ENCODE measurements at places on chromosomes 7 and 10. TPM values are rescaled to one million over a fixed set of nuclear protein-coding genes. Genes with fewer than 3 reads are reported as not detected.

DNA sequence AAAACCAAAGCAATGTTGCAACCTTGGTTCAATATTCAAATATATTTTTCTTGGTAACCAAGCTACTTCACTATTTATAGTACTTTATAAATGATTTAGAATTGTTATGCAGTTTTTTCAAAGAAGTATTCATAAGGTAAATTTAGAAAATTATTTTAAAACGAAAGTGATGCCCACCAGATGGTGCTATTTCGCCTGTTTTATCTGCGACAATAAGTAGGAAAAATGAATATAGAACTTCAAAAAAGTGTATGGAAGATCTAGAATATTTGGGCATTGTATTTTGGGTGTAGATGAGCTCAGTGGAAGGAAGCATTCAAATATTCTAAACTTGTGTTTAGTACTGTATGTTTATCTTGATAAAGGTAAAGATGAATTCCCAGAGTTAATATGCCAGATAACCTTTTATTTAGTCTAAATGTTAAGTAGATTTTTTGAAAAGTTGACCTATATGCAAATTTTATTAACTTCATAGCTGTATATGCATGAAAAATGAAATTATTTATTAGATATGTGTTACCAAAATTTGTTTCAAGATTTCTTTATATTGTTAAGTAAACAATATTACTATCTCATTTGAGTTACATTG lies 93.2 kb downstream of the ADK start:
- peak; percentile 22 for DNase-seq

The STK31 gene
- 0.96 TPM for total RNA-seq

The VWC2 gene
- total RNA-seq = 0.10 TPM

The SYT15B gene
- 0.17 TPM for total RNA-seq

DNA sequence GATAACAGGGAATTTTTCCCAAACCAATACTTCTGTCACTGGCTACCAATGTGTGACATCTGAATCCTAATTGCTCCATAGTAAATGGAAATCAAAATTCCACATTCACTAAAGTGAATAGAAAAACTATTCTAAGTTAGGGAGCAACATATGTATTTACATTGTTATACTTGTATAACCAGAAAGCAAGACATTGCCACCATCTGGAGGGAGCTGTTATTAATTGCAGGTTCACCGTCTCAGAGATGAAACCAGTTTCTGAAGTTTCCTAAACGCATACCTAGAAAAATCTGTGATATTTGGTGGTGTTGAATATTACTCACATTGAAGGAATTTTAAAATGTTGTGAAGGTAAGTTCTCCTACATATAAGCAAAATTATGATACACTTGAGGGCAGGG lies 390.1 kb downstream of the NXPH1 start:
- DNase-seq = no peak

DNA sequence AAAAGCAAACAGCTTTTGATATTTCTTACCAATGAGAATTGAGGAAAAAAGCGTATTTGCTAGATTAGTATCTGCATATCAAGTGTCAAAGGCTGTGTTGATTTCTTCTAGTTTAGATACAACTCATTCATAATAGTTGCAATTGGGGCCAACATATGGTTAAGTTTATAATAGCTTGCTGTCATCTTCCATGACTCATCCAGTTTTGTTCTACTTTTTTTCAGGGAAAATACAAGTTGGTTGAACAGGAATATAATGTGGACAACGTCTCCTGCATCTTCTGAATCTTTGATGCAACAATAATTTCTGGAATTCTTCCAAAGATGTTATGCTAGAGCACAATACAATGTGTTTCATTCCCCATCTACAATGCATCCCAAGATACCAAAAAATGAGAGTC lies 182.0 kb downstream of the THSD7A start:
- DNase-seq = no peak
